ENCODE measurements at places on chromosomes 5 and 9. TPM values are rescaled to one million over a fixed set of nuclear protein-coding genes. Genes with fewer than 3 reads are reported as not detected.

DNA sequence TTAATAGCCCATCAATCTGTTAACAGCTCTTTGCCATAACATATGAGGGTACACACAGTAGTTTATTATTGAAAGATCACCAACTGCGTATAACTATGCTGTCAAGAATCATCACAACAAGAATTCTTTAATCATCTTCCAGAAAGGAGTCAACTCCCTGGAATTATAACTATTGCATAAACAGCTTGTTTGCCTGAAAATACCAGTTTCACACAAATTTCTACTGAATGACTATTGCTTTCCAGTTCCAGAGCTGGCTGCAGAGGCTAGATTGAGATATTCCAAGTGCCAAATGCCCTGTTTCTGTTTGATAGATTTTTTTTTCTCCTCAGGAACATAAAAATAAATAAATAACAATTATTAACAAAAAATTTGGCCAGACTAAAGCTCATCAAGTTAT lies 444.7 kb downstream of the TLE1 start:
- DNase-seq: no peak
- no peaks in the 10 kb centered on the region for H3K4me1 ChIP-seq
- H3K27ac ChIP-seq: no peak overlapping the region
- H3K27me3 ChIP-seq: 0 out of 2 replicates have a peak, but pooled peaks cover 1% of the 10 kb centered on the region

DNA sequence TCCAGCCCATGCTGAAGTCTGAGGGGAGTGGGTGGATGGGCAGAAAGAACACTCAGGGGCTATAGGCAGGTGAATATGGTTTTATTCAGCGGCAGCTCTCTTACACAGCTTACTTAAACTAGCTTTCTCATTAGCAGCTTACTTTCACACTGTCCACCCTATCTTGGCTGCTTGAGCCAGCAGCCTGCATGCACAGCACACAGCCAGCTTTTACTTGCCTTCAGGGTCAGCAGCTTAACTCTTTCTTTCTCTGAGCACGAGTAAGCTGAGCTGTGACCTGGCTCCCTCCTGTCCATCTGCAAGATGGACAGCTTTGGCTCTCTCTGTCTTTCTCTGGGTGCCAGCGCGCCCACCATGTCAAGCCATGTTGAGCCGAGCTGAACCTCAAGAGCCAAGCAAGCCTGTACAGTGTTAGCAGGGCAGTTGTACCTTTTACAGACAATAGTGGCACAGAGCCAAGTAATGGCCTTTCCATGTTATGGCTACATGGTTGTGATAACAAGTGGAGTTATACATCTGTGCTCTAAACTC lies 1054.9 kb downstream of the PTPRD start:
- no peaks in the 10 kb centered on the region for H3K36me3 ChIP-seq
- peaks cover 3% of the 10 kb centered on the region for H3K27me3 ChIP-seq
- no peaks in the 10 kb centered on the region for H3K4me1 ChIP-seq
- DNase-seq: no peak
- H3K4me3 ChIP-seq: no peak overlapping the region

DNA sequence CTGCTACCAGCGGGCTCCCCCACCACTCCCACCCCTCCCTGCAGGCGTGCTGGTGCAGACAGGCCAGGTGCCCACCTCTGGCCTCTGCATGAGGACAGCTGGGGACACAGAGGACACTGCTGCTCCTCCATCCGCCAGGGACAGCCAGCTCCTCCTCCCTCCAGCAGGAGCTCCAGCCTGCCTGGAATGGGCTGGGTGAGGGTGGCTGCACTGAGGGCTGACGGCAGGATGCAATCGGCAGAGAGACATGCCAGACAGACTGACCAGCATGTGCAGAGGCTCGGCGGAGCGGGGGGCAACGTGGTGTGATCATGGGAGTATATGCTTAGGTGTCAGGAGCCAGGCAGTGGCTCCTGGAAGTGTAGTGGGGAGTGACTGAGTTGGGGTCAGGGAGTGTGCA lies 68.4 kb downstream of the RASGEF1C start:
- DNase-seq: no peak
- no peak overlapping the region for H3K27ac ChIP-seq
- no peak overlapping the region for H3K4me3 ChIP-seq
- no peaks in the 10 kb centered on the region for H3K4me1 ChIP-seq
- peaks cover 10% of the 10 kb centered on the region for H3K27me3 ChIP-seq

DNA sequence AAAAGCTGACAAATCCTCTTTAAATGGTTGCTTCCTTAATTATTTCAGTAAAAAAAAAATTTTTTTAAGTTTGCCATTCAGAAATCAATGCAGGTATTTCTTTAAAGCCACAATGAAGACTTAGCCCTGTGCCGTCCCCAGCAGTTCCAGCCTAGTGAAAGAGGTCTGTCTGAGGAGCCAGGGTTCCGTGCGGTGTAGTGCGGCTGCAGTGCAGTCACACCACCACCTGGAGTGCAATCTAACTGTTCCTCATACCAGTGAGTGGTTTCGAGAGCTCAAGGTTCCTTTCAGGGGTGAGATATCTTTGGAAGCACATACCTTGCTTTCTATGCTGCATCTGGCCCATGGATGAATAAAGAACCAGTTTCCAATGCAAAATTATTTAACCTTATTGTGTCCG lies 87.5 kb downstream of the FANCC start:
- no peaks in the 10 kb centered on the region for H3K27me3 ChIP-seq
- no peaks in the 10 kb centered on the region for H3K4me1 ChIP-seq
- H3K4me3 ChIP-seq: no peak overlapping the region
- no peak overlapping the region for H3K27ac ChIP-seq

DNA sequence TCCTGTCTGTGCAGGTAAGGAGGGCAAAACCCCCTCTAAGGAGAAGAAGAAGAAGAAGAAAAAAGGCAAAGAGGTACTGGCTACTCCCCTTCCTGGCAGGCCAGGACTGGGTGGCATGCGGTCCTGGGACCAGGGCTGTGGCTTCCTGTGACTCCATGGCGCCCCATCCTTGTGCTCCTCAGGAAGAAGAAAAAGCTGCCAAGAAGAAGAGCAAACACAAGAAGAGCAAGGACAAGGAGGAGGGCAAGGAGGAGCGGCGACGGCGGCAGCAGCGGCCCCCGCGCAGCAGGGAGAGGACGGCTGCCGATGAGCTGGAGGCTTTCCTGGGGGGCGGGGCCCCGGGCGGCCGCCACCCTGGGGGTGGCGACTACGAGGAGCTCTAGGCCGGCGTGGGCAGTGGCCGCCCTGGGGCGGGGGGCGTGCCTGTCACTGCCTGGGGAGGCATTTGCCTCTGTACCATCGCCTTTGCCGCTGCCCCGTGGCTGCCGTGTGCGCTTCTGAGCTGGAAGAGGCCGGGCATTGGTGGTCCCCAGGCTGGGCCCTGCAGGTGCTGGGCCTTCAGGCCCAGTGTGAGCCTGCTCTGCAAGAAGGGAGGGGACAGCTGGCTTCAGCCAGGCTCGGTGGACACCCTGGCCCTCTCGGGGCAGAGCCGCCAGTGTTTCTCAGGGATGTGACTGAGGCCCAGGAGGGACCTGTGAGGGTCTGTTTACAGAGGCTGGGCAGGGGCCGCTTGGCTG lies 2.0 kb upstream of the AJM1 start:
- H3K4me1 ChIP-seq: peaks cover 20% of the 10 kb centered on the region
- peaks cover 10% of the 10 kb centered on the region for H3K27me3 ChIP-seq
- no peak overlapping the region for H3K27ac ChIP-seq
- H3K4me3 ChIP-seq: peak overlapping the region; percentile 41
- DNase-seq: no peak

DNA sequence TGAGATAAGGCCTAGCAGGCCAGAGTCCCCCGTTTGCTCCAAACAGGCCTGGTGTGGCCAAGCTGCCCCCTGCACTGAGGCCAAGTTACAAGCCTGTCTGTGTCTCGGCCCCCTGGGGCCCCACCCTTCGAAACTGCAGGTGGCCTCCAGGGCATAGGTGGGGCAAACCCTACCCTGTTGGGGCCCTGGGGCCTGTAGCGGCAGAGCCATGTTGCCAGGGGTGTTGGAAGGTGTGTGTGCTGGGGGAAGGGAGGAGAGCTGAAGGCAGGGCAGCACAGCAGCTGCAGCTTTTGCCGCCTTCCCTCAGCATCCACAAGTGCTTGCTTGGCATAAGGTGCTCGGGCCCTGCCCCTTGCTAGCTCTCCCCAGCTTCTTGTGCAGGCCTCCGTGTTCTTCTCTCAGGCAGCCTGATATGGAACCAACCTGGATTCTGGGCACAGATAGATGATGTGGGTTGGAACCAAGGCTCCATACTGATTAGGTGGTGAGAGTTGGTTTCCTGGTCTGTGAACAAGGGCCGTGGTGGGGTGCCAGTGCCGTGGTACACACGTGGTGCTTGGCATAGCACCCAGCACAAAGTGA lies 12.7 kb downstream of the IRF1 start:
- H3K27me3 ChIP-seq: no peaks in the 10 kb centered on the region
- peaks cover 6% of the 10 kb centered on the region for H3K4me1 ChIP-seq
- H3K36me3 ChIP-seq: no peaks in the 10 kb centered on the region
- no peak for DNase-seq

C9orf43 gene
- 0.73 TPM for total RNA-seq
